NCI-H524 treated with DMSO at 0.1 percent for 48 hours (cell line): ENCODE measurements at places on chromosomes 11 and 22.

GRCh38 chr11:45079075-45079444, 67.4 kb upstream of the PRDM11 start:
- DNase-seq, result peak; percentile 91

DNA sequence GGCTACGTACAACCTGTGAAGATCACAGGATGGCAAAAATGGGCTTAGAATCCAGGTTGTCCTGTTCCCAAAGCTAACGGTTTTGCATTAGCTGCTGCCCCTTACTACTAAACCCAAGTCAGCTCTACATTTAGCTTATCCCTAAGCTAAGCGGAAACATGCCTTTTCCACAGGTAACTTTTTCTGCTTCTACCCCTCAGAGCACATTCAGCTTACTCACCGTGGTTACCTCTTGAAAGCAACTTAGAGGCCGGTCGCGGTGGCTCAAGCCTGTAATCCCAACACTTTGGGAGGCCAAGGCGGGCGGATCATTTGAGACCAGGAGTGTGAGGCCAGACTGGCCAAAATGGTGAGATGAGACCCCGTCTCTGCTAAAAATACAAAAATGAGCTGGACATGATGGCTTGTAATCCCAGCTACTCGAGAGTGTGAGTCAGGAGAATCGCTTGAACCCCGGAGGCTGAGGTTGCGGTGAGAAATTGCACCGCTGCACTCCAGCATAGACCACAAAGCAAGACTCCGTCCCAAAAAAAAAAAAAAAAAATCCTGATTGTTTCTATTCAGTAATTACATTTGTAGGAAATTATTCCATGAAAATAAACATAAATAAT, 790 bp upstream of the TMEM41B start:
- DNase-seq, result no peak

DNA sequence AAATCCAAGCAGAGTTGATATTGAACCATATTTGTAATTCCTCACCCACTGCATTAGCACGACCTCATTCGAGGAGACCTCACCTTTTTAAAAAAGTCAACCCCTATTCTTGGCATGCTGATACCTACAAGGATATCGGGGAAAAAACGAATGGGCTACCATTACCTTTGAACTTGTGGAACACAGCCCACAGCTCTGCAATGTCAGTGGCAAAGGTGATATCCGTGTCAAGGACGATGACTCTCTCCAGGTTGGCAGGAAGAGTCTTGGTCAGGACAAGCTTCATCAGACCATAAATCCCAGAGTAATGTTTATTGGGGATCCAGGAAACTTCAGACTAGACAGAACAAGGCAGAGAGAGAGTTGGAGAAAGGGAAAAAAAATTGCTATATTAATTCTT, 355.6 kb downstream of the LARGE1 start:
- DNase-seq, result no peak

DNA sequence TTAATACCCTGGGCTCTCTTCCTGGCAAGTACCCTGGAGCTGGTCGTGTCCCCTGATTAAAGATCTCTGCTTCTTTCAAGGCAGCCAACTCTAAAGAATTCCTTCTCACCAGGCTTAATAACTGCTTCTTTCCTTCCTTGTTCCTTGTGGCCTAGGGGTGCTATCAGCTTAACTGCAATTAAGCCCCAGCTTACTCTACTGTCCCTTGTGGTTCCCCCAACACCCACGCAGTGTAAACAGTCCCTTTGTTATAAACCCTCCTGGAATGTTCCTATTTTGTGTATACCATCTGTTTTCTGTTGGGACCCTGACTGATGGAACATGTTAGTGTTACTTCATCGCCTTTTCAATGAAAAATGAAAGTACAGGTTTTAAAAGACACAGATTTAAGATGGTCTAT, 126.4 kb upstream of the KIRREL3 start:
- no peak for DNase-seq

GRCh38 chr11:26297189-26297975, 34.5 kb upstream of the ANO3 start:
- DNase-seq, result peak; percentile 22

GRCh38 chr11:103536335-103536722, 427.1 kb downstream of the DYNC2H1 start:
- DNase-seq, result no peak

DNA sequence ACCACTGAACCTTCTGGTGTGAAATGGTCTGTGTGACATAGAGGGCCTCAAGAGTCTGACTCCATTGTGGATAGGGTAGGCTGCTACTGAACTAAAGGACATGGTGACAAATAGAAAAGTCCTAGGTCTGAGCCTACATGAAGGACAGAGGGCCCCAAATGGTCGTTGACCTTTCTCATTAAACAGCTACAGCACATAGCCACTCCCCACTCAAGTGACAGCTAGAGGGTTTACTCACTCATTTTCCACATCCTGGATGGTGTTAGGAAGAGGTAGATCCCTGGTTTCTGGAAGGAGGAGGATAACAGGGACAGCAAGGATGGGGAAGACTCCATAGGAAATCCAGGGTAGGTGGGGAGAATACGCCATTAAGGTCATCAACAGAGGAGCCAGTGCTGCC, 63.3 kb downstream of the SLC22A24 start:
- no peak for DNase-seq

DNA sequence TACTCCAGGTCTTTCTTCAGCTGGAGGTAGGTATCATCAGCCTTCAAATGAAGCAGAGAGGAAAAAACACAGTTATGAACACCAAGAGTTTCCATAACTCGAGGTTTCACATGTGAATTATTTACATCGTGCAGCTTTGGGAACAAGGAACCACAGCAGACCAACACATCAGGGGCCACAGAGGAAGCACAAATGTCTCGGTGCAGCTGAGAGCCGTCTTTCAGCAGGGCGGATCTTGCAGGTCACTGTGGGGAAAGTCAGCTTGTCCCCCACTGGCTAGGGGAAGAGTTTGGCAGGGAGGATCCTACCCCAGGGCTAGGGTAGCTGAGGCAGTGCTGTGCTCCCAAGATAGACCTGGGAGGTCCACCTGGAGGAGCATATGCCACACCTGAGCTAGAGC, 74.7 kb downstream of the C11orf58 start:
- DNase-seq, result no peak

DNA sequence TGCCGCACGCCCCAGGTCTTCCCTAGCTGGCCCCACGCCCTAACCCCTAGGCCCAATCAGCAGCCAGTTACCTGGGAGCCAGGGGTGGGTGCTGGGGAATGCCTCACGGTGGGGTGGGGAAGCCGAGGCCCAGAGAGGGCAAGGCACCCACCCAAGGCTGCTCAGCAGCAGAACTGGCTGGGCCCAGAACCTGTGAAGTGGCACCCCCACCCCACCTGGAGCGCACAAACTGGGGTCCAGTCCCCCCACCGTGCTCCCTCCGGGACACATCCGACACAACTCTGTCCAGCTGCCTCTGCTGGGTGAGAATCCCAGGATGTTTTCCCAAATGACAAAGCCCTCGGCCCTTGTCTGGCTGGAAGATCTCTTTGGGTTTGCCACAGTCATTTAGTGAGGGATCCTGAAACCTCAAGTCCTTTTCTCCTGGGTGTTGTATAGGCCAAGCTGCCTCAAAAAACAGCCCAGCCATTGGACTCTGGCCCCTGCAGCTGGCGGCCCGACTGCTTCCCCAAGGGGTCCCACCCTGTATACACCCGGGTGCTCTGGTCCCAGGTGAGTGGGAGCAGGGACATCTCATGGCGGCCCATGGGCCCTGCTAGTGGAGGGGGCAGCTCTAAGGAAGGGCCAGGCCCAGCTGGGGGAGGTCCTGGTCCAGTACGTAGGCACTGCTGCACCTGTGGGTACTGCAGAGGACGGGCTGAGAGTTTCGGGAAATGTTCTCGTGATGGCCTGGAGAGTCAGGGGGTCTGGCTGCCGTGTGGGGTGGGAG, 20.9 kb downstream of the TSSC4 start:
- DNase-seq, result no peak

GRCh38 chr22:44354288-44354687, 41.5 kb upstream of the SHISAL1 start:
- DNase-seq, result no peak

- no peak for DNase-seq
These were observed 9.5 kb downstream of the RBMXL2 start for GRCh38 chr11:7098235-7098832.

DNA sequence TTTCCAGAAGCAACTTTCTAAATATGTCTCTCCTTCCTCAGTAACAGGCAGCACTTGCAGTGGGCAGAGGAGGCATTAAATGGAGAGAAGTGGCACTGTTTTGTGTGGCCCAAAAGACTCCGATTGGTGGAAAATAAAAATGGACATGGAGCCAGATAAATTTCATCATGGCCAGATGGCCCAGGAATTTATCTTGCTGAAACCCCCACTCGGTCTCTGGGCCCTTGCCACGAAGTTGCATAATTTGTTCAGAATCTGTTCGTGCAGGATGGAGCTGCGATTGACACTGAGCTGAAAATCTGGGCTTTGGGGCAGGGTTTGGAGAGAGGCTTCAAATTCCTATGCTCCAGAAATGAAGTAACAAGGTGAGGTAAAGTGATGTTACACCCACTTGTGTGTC, 65.5 kb downstream of the C11orf91 start:
- no peak for DNase-seq

GRCh38 chr11:102788334-102788995, 8.0 kb upstream of the MMP10 start:
- no peak for DNase-seq
